ENCODE measurements at places on chromosomes 4 and X.

GRCh38 chr4:112327965-112328733 is 31.0 kb downstream of the ALPK1 start:
- DNase-seq = peak; percentile 36

DNA sequence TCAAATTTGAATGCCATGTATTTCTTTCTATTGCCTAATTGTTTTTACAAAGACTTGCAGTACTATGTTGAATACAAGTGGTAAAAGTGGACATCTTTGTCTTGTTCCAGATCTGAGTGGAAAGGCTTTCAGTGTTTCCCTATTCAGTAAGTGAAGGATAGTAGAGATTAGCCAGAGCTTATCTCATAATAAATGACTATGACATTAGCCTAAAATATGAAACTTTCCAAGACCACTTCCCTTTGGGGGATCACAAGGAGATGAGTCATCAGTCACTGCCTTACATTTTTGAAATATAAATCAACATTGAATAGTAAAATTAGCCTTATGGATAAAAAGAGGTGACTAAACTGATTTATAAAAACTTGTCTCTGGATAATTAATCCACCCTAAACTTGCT is 554.1 kb upstream of the MAGEB2 start:
- no peak for DNase-seq

GRCh38 chr4:150962245-150962644 is 52.8 kb downstream of the LRBA start:
- DNase-seq = no peak

- no peak for DNase-seq
Observed at GRCh38 chr4:175412746-175413145, 399.3 kb downstream of the GPM6A start.

DNA sequence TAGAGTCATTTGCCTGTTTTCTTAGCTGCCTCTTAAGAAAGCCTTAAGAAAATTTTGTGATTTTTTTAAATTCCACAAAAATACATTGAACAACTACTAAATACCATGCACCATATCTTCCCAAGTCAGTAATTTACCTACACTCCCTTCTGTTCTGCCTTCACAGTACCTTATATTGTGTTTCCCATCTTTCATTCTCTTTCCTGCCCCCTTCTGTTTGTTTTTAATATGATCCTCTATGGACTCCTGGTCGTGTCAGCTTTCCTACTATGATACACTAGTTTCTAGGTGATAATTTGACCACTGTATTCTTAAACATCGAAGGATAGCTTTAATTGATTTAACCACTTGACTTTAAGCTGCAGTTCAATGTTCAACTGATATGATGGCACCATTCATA is 297.7 kb upstream of the HAND2 start:
- DNase-seq = no peak

- no peak for DNase-seq
Observed at GRCh38 chr4:38314663-38315062, 349.3 kb upstream of the KLF3 start.

GRCh38 chr4:102832105-102832504 is 4.8 kb upstream of the UBE2D3 start:
- no peak for DNase-seq

GRCh38 chr4:2078584-2078983 is 19.5 kb downstream of the NAT8L start:
- no peak for DNase-seq

GRCh38 chr4:77074981-77075855 is 571 bp downstream of the CCNI start:
- DNase-seq = peak; percentile 87

- DNase-seq = peak; percentile 53
Observed at GRCh38 chrX:56812515-56813105, 83.6 kb downstream of the NBDY start.

DNA sequence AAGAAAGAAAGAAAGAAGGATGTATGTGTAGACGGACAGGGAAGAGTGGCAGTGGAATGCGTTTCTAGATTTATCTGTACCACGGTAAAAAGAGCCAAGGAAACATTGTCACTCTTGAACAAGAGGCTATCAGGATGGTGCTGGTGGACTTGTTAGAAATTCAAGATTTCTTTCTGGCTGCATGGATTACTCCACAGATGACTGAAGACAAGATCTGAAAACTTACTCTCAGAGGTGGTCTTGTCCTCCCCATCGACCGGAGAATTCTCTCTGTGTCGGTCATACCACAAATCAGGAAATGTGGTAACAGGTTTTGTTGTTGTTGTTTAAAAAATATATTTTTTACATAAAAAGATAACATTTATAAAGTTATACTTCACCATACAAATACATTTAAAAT is 11.8 kb downstream of the DSPP start:
- no peak for DNase-seq

DNA sequence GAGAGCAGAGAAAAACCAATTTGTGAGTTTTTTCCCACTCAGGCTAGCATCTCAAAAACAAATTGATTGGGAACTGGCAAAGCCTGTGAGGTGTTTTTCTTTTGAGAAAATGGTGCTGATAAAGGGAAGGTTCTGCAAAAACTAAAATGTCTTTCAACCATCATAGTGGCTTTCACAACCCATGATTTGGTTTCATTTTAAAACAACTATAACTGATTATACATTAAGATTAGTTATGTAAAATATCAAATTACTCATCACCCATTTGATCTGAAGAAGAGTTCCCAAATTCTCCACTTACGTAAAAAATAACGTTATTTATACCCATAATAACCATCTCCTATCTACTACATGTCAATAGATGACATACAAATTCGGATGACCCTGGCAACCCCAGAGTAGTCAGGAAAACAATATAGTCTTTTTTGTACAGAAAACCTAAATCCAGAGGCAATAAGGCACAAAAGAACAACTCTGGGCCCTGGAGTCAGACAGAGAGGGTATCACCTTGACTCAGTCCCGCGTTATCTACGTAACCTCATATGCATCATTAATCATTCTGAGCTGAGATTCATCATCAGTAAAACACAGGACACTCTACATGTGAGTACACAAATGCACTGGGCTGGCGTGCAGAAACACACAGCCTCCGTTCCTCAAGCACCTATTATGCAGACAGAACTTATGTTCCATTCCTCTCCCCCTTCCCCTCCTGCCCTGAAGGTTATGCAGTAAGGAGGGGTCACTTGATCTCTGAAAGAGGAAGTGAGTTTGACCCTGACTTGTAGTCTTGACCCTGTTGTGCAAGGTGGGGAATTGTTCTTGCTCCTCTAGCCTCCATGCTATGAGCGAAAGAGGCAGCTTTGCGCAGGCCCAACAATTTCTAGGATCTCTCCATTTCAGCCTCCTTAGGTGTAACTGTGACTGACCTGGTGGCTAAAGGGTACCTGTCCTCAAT is 82.2 kb downstream of the SLC9A7 start:
- no peak for DNase-seq

GRCh38 chrX:53732797-53733196 is 46.3 kb upstream of the HUWE1 start:
- DNase-seq = no peak

DNA sequence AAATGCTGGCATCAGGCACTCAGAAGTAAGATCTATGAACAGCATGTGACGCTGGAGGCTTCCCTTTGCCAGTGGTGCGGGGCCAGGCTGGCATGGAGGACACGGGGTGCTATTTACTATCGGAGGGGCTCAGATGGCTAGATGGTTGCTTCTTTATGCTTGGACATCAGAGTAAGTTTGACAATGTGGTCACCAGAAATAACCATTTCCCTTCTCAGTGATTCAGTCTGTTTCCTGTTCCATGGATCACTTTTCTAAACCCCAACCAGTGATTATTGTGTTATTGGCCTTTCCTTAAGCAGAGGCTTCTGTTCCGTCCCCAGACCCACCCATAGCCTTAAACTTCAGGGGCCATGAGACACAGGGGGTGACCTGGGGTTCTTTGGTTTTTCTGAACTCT is 55.4 kb upstream of the DHX15 start:
- DNase-seq = no peak
